8988T (cell line): ENCODE measurements at places on chromosomes 16 and 17.

GRCh38 chr17:79740413-79740812 lies 9.7 kb downstream of the ENPP7 start:
- no peak for DNase-seq

GRCh38 chr17:75380315-75380714 lies 25.2 kb downstream of the GRB2 start:
- no peak for DNase-seq

- DNase-seq = no peak
Measured at GRCh38 chr17:38892620-38893019, 22.8 kb downstream of the LASP1 start.

DNA sequence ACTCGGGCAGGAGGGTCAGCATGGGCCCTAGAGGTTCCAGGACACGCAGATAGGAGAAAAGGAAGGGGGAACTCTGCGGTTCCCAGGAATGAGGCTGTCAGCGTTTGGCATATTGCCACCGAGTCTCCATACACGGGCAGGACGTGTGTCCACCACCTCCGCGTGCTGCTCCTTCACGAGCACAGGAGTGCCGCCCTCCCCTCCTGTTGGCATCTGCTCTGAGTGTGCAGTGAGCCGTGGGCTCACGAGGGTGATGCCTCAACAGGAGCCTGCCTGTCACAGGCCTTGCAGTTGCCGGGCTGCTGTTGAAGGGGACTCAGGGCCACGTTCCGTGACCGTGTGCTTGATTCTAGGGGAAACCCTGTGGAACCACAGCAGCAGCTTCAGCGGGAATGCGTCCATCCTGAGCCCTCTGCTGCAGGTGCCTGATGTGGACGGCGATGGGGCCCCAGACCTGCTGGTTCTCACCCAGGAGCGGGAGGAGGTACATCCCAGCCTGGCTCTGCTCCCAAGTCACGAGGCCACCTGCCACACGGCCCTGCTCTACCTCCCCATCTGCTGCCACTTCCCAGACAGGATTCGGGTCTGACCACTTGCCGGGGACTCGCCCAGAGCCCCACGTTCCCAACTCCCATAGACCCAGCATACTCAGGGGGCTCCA lies 14.6 kb downstream of the RGS11 start:
- DNase-seq = no peak

DNA sequence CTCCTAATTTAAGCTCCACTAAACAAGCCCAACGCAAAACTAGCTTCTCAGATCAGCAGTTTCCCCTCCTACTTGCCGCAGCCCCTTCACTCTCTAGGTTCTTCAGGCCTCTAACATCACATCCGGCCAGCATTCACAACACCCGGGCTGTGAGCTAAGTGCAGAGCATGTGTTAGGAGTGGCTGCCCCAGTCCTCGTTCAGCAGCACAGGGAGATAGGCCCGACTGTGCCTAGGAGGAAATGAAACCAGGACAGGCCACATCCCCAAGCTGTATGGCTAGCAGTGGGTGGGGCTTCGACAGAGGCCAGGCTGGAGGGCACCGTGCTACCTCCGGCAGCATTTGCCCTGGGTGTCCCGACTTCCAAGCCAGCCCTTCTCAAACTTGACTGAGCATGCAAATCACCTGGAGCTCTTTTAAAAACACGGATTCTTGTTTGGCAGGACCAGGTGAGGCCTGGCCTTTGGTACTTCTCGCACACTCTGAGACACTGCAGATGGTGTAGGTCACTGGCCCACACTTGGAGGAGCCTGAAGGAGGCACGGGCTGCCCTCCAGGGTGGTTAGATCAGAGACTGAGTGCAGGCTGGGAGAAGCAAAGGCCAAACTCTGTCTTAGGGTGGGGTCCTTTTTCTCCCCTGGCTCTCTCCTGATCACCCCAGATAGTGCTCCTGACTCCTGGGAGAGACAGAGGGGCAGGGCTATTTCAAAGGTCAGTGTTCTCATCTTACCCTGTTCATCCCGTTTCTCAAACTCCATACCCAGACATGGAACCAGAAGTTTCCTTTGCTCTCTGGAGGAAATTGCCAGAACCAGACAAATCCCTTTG lies 202.0 kb downstream of the C16orf78 start:
- no peak for DNase-seq

DNA sequence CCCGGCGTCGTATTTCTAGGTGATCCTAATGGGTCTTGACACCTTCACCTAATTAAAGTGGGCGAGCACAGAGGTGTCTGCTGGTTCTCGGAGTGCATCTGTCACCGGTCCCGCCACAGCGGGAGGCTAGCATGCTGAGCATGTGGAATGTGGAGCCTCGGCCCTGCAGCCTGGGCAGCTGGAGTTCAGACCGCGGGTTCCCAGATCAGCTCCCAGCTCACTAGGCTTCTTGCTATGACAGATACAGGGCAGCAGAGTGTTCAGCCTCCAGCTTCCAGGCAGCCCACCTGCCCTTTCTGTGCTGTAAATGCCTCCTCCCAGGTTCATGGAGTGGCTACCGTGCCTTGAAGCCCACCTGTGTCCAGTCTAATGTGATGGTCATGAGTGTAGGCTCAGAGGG lies 166.7 kb downstream of the CPPED1 start:
- DNase-seq = no peak

DNA sequence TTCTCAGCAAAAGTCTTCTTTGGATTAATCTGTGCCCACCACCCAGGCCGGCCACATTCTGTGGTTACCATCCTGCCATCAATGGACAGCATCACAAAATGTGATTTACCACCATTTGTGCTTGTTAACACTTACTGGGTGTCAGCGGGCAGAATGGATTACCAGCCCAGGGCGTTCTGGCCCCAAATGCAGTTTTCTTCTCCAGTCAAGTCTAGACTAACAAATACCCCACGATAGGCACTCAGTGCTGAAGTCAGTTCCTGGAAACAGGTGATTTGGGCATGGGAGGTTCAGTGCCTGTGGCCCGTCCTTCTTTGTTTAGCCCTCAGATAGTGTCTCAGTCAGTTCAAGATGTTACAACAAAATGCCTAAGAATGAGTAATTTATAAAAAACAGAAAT lies 38.8 kb upstream of the PHOSPHO1 start:
- DNase-seq = no peak

DNA sequence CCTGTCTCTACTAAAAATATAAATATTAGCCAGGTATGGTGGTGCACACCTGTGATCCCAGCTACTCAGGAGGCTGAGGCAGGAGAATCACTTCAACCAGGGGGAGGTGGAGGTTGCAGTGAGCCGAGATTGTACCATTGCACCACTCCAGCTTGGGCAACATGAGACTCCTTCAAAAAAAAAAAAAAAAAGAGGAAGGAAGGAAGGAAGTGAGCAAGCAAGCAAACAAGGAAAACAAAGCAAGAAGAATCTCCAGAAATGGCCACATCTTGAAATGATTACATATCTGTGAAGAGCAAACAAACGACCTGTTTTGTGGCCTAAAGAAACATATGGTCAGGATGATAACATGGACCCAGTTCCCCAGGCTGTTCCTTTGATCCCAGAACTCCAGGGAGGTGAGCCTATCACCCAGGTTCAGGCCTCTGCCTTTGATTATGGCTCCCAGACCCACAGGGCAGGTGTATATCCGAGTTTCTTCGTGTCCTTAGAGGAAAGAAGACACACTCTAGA lies 8.9 kb downstream of the ACOX1 start:
- no peak for DNase-seq

GRCh38 chr17:49494399-49494985 lies 601 bp upstream of the NGFR start:
- no peak for DNase-seq

DNA sequence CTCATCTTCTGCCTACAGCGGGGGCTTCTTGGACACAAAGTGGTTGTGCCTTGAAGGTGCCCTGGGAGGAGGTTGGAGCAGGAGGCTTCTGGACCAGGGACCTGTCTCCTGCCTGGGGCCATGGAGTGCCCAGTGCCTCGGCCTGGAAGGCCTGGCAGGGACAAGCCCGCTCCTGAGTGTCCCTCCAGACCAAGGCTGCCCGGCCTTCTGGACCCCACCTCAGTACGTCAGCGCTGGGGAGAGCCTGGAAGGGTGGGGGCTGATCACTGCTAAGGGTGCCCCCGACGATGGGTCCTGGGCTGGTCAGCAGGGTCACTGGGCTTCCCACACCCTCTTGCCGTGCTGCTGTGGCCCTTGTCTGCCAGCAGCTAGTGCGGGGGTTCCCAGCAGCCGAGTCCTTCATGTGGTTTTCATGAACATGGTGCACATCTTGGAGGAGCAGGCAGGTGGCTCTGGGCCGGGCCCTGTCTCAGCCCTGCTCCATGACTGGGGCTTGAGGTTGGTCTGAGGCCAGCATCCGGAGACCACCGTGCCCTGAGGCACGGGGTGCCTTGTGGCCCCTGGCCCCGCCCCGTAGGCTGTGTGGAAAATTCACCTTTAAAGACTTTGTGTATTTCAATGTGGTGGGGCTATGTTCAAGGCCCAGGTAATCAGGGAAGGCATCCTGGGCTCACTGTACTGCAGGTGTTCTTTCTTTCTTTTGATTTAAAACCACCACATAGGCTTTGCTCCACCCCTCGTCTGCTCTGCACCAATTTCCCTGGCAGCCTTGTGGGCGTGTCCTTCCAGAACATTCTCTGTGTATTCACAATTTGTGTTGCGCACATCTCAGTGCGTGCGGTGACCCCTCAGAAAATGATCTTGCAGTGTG lies 22.4 kb downstream of the MGRN1 start:
- DNase-seq = no peak

DNA sequence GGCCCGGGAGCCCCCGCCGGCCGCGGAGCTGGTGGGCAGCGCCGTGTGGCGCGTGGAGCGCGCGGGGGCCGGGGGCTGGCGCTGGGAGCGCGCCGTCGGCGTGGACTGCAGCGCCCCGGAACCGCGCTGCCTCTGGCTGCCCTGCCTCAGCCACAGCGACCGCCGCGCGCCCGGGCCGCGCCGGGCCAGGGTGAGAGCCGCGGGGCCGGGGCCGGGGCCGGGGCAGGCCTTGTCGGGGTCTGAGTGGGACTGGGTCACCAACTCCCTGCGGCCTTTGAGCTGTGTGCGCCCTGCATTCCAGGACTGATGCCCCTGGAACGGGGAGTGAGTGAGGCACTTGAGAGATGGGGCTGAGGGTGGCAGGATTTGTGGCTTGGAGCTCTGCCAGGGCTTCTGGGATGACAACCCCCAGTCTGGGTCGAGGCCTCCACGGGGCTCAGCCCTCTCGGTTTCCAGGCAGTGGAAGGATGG lies 25.7 kb downstream of the ARHGAP23 start:
- DNase-seq = no peak

DNA sequence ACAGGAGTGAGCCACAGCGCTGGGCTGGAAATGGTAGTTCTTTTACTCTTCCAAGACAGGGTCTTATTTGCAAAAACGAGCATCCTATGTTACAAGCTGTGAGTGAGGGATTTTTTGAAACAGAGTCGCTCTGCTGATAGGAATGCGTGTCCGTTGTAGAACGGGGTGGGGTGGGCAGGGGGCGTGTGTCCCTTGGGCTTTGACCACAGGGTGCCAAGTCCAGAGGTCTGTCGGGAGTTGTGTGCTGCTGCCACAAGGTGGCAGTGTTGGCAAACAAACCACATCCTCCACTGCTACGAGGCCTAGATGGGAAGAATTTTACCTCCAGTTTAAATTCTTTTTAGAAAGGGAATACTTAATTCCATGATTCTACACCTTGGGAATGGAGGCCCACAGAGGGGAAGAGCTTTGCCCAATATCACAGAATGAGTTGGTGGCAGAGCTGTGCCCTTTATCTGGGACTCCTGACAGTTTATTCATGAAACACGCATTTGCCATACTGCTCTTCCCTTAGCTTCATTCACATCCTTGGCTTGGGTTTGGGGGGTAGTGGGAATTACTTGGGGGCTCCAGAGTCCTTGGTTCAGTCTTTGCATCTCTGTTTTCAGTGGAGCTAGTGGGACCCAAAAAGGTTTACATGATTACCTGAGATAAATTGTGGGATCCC lies 30.6 kb upstream of the ETV4 start:
- no peak for DNase-seq

DNA sequence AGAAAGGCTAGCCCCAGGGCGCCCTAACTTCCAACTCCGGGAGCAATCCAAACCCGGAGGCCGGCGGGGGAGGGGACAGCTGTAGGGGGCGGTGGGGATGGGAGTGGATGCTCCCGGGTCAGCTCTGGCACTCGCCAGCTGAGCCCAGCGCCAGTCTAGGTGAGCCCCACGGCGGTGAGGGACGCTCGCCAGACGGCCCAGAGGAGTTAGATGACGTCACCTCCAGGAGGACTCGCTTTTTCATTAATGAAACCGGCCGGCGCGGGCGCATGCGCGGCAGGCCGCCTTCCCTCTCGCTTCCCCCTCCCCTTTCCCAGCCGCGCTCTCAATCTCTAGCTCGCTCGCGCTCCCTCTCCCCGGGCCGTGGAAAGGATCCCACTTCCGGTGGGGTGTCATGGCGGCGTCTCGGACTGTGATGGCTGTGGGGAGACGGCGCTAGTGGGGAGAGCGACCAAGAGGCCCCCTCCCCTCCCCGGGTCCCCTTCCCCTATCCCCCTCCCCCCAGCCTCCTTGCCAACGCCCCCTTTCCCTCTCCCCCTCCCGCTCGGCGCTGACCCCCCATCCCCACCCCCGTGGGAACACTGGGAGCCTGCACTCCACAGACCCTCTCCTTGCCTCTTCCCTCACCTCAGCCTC lies at the start of gene NF1:
Gene NF1, plus strand, starts transcription at position 378 of the 636 bp plus-strand sequence. CDS start 333 bp downstream, outside the sequence.
- peak; percentile 92 for DNase-seq

DNA sequence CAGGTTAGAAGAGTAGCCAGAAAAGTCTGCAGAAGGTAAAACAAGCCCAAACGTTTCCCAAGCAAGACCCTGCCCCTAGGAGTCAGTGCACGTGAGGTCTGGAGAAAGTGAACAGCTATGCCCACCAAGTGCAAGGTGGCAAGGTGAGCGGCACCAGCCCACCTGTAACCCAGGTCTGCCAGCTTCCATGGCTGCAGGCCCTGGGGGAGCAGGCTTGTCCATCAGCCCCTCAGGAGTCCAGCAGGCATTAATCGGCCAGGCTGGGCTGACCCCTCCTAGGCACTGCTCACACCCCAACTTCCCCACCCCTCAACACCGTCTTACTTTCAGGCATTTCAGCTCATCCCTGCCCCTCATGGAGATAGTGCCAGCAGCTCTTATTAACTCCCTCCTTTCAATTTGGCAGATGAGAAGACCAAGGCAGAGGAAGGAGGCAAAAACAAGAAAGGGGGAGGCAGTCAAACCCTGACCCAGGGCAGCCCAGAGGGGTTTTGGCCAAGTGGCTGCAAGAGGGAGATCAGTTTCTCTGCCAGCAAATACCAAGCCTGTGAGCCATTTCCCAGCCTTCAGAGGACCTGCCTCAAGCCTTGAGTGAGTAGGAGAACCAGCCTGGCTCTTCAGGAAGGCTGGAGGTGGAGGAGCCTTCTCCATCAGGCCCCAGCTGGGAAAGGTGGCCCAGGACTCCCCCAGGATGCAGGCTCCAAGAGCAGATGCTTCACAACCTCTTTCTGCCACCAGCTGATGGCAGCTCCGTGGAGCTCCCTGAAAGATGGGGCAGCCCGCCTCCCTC lies 14.7 kb downstream of the BEAN1 start:
- no peak for DNase-seq

DNA sequence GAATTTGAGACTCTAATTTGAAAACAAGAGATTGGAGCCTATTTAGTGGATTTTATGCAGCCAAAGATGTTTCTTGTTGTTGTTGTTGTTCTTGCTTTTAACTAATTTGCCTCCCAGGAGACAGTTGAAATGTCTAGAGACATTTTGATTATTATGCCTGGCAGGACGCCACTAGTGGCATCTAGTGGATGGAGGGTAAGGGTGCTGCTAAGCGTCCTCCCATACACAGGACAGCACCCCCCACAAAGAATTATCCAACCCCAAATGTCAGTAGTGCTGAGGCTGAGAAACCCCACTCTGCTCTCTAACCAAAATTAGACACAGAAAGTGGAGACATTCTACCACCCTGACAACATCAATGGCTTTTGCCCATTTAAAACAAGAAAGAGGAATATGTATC lies 15.4 kb upstream of the HSBP1 start:
- DNase-seq = no peak
